ENCODE measurements at places on chromosomes 2 and 18.
A peak's percentile ranks its signal among the peaks of the same experiment; 100 is the strongest.

- DNase-seq, result no peak
Measured at GRCh38 chr2:102110596-102111334, 31.8 kb upstream of the IL1R1 start.

DNA sequence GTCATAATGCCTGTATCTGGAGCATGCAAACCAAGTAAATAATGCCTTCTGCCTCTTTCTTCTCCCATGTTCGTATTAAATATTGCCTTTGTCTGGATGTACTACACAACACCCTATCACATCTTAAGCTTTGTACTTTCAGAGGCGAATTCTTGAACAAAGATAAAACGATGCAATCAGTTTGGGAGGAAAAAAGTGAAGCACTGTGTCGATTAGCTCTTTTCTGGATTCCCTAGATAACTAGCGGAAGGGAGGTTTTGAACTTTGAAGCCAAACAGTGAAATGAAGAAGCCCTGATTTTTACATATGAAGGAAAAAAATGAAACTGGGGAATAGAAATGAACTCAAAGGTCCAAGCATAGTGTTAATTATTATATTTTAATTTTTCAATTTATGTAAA is 44.7 kb downstream of the CAVIN2 start:
- no peak for DNase-seq

- DNase-seq, result no peak
Measured at GRCh38 chr18:59470561-59471121, 111.6 kb upstream of the LMAN1 start.

GRCh38 chr18:41923446-41923845 is 31.6 kb upstream of the PIK3C3 start:
- DNase-seq, result no peak

- peak; percentile 87 for DNase-seq
Measured at GRCh38 chr2:219571311-219572236, at the start of gene OBSL1. OBSL1 (minus strand) TSS chr2:219571539; CDS start chr2:219571232, 307 bp downstream.

GRCh38 chr2:66490588-66491001 is 55.7 kb downstream of the MEIS1 start:
- DNase-seq, result no peak

GRCh38 chr2:216651351-216651881 is 18.2 kb downstream of the IGFBP2 start:
- DNase-seq, result no peak

DNA sequence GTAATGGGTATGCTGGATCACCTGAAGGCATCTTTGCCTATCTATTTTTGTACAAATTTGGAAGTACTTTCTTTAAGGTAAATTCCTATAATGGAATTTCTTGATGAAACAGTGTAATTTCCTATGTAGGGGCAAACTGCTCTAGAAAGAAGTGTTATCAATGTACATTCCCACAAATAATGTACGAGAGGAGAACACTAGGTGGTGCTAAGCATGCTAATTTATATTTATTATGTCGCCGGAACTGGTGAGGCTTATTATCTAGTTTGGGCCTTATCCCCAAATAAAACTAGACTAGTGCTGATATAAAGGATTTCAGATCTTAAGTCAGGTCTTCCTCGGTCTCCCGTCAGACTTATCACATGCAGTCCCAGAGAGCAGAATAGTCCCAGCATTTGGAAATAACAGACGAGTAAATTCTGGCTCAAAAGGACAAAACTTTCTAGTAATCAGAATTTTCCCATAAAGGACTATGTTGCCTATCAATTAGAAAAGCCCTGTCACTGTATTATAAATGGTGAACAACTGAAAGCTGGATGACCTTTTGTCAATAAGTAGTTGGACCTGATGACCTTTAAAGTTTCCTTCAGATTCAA is 86.9 kb upstream of the RBBP8 start:
- no peak for DNase-seq

- no peak for DNase-seq
Measured at GRCh38 chr18:10053861-10054260, 140.0 kb downstream of the VAPA start.

- DNase-seq, result no peak
Measured at GRCh38 chr18:72995558-72995957, 127.8 kb upstream of the NETO1 start.

DNA sequence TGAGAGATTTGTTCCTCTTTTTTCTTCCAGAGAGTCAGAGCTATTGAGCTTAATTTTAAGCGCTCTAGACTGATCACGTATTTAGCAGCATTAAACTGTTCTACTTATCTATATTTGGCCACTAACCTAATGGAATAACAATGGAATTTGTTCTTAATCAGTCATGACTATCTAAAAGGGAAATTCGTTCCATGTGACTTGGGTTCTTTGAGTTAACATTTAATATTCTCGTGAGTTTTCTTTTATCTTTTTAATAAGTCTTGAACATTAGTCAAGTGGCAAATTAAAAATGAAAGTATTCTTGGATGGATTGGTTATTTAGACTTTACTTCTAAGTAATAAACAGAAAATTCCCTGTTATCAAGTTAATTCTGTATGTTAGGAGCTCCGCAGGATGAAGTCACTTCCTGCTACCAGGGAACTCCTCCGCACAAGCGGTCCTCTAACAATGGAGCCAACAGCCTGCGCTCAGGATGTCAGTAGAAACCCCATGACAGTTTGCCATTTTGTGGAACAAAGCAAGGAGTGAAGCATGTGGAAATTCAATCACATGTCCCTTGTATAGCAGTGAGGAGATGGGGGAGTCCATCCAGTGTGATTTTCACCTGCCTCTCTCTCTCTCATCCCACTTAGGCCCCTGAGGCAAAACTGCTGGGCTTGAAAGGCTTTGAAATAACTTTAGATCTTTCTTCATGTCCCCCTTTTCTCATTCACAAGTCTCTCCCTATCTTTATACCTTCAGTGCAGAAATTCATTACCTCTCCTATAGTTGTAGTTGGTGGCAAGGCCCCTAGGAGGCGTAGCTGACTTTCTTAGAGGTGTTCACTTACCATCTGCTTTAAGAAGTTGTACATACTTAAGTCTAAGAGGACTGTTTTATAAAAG is 138.1 kb downstream of the WDR7 start:
- no peak for DNase-seq

- DNase-seq, result no peak
Measured at GRCh38 chr18:31657823-31658669, 26.3 kb downstream of the B4GALT6 start.

DNA sequence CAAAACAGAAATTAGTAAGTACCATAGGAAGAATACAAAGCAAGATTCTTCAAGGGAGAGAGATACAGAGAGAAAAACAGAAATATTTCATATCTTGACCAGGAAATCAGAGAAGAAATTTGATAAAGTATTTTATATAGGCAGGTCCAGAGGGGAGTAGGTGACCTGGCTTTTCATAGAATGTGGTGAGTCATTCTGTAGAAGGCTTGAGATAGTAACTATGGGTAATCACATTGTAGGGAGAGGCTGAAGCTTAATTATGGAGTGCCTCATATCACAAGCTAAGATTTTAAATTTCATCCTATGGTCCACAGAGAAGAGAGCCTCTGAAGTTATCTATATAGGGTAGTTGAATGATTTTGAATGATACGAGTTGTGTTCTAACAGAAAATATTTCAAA is 195.0 kb upstream of the CYRIA start:
- no peak for DNase-seq

DNA sequence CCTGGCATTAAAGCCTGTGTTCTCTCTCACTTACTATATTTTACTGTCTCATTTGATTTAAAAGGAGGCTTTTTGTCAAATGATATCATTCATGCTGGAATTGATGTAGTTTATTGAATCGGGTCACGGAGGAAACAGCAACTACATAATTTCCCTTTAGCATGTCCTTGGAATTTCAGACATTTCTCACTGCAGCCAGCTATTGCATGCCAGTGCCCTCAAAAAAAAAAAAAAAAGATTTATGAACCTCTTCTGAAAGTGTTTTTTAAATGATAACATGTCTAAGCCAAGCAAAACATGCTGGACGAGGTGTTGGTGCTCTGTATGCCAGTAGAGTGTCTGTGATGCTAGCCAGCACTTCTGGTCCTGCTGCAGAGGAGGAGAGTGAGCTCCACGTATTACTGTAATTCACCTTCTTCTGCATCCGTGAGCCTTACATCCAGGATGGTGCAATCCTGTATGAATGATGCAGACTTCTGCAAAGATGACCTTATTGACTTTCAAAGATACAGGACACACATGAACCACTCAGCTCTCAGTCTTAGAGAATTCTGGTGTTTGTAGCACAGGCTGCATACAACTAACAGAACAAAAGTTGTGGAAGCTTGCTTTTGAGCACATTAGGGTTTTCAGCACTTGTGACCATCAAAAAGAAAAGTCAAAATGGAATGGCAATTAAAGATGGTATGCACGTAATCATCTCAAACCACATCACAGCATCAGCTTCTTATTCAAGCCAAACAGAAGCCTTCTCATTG is 31.1 kb downstream of the UGP2 start:
- no peak for DNase-seq

DNA sequence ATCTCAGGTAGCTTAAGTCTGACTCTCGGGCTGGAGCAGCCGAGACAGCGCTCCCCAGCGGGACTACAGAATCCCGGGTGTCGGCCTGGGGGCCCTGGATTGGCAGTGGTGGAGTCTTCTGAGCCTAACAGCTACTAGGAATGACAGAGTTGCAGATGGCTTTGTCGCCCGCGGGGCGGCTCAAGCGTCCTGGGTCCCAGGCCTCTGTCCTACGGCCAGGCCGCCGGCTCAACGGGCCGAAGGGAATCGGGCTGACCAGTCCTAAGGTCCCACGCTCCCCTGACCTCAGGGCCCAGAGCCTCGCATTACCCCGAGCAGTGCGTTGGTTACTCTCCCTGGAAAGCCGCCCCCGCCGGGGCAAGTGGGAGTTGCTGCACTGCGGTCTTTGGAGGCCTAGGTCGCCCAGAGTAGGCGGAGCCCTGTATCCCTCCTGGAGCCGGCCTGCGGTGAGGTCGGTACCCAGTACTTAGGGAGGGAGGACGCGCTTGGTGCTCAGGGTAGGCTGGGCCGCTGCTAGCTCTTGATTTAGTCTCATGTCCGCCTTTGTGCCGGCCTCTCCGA is 8.8 kb downstream of the SIX2 start:
- DNase-seq, result no peak

GRCh38 chr18:58230438-58231179 is 186.6 kb downstream of the NEDD4L start:
- DNase-seq, result no peak

- DNase-seq, result peak; percentile 66
Measured at GRCh38 chr18:48917579-48918517, 32.9 kb downstream of the SMAD7 start.

DNA sequence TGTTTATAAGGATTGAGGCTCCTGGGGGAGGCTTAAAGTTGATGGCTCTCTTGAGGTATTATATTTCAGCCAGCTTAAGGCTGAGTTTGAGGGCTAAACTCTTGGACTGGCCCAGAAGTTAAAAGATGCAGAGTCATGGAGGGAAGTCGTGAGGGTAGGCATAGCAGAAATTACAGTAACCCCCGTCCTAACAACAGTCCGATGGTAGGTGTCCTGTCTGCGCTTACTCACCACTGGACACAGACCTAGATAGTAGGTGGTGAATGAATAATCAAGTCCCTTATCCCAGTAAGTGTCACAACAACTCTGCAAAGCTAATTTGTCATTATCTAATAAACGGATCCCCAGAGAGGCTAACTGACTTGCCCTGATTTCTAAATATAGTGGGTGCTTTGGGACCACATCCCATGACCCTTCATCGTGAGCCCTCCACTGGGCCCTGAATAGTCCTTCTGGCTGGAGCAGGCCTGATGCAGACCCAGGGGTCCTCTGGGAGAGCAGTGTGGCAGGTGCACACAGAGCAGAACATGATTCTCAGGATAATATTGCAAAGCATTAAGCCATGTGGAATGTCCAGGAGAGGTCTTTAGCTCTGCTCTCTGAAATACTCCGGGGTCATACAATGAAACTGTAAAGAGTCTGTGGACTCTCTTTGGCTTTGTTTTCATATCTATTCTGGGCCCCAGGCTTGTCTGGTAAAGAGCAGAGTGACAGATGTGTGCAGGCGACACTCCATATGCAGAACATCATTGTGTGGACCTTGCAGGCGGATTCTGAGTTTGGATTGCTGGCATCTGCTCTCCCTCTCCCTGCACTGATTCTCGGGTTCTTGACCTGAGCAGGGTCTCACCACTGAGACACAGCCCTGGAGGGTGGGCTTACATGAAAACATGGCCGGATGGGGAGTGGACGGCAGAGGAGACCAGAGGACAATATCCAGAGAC is 98.1 kb downstream of the RNF144A start:
- DNase-seq, result no peak

GRCh38 chr18:76720683-76721082 is 101.7 kb upstream of the ZNF236 start:
- no peak for DNase-seq

GRCh38 chr2:120299561-120299960 is 46.4 kb upstream of the INHBB start:
- no peak for DNase-seq

- DNase-seq, result no peak
Measured at GRCh38 chr2:222241128-222241870, 57.5 kb downstream of the PAX3 start.

Measured in tibial artery (tissue), 4 donors.